Activated T-helper 2 cell treated with anti-CD3 and anti-CD28 coated beads, Interferon-gamma antibody, Interleukin-2, Interleukin-4, amounts not matched to agents 10 μg/mL and 5 μg/mL and 100 μg/mL, durations not matched to agents 14 hours and 24 hours and 36 hours (primary cell): ENCODE measurements at places on chromosomes 7 and 10.

GRCh38 chr10:34612446-34612845 is 202.7 kb downstream of the PARD3 start:
- no peak for DNase-seq

GRCh38 chr7:150580638-150581394 is 13.6 kb downstream of the GIMAP4 start:
- no peak for DNase-seq

- DNase-seq = no peak
Measured at GRCh38 chr7:356087-356486, 66.1 kb downstream of the FOXL3 start.

GRCh38 chr7:11492307-11492706 is 339.7 kb downstream of the THSD7A start:
- DNase-seq = no peak

DNA sequence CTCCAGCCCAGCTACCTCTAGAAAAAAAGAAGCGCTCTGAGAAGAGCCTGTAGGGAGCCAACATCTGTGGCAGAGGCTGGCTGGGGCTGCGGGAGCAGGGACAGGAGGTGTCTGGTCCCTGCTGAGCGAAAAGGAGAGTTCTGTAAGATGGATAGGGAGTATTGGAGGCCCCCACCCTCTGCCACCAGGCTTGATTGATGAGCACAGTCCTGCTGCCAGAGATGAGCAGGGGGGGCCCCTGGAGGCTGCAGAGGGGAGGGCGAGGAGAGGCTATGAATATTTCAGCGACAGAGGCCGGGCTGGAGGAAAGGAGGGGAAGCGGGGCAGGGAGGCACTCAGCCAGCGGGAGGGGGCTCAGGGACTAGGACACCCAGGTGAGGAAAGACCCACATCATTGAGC is 44.5 kb upstream of the HSPB1 start:
- no peak for DNase-seq

DNA sequence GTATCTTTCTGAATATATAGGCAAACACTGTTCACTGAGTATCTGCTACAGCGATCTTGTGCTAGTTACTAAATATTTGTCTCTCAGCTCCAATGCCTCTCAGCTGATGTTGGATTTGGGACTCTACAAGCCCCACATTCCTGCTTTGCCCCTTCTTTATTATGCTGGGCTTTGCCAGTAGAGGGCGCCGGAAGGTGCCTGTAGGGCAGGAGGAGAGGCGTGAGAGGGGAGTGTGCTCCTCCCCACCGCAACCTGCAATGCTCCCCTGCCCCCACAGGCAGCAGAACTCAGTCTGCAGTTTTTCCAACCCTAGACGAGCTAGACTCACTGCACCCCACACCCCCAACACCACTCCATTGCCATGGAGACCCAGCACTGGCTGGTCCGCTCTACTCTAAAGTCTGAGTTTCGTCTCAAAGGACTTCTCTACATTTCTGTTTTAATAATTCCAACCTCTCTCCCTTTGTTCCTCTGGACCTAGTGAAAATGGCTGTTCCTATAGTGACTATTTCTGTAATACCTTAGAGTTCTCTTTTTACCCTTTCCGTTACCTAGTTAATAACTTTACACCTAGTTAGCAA is 337.6 kb downstream of the CCSER2 start:
- no peak for DNase-seq

DNA sequence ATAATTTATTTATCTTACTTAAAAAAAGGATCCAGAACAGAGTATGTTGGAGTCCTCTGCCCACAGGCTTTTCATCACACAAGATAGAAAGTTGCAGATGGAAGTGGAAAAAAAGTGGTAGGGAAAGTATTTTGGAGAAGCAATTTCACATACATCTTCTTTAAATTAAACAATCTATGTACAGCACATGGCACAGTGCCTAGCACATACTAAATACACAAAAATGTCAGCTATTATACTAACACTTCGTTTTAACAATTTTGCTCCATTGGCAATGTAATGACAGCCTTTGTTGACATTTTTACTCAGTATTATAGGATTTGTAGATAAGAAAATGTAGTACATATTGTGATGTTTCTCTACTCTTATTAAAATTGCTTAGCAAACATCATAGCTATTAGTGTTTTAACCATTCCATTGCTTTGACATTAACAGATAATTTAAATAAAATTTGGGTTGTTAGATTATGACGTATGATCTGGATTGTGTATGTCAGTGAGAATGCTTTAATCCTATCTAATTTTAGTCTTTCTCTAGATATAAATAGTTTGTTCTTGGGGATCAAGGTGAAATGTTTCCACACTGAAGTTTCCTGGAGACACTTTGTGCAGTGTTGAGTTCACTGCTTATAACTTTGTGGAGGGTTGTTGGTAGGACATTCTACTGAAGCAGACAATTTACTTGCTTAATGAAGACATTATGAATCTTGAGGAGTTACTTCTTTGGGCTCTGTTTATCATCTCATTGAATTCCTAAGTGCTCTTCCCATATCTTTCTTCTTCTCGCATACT is 202.8 kb upstream of the DKK1 start:
- no peak for DNase-seq

- no peak for DNase-seq
Measured at GRCh38 chr7:148222721-148223120, 367.8 kb upstream of the C7orf33 start.

GRCh38 chr10:56496186-56496486 is 135.1 kb upstream of the ZWINT start:
- no peak for DNase-seq

DNA sequence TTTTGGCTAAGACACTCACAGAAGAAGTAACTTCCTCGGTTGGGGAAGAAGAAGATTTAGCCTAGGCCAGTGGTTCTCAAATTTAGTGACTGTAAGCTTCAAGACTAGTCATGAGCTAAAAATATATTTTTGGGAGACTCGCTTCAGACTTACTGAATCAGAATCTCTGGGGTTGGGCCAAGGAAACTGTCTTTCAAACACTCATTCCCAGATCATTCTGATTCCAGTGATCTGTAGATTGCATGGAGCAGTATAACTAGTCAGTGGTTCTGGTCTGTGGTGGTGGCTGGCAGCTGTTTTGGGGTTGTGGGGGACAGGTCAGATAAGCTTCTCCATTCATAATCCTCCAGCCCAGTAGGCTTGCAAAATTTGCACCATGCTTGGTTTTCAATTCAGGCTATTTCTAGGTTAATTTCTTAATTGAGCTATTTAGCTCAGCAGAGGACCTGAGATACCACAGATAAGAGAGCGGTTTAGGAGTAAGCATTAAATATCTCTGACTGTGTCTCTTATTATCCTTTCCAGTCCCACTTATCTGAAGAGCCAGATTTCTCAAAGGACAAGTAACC is 3.8 kb upstream of the KAT6B start:
- no peak for DNase-seq

DNA sequence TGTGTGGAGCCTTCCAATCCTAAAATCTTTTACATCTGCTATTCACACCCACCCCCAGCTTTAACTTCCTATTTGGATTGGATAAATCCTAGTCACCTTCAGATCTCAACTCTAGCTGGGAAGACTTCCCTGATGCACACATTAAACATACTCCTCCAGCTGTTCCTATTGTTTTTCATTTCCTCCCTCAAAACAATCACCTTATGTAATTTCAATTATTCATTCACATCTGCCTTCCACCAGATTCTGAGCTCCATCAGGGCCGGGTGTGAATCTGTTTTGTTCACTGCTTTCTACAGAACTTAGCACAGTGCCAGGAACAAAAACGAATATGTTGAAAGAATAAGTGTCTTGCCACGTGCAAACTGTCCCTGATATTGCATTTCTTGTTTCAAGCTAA is 497.4 kb downstream of the PLXDC2 start:
- no peak for DNase-seq

DNA sequence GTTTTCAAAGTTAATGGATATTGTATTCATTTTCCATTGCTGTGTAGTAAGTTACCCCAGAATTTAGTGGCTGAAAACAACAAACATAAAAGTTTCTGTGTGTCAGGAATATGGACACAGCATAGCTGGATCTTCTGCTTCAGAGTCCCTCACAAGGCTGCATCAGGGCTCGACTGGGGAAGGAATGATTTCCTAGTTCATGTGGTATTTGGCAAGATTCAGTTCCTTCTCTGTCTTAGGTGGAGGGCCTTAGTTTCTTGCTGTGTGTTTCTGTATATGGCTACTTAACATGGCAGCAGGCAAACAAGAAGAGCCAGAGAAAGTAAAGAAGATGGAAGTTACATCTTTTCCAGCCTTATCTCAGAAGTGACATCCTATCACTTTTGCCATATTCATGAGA is 51.1 kb downstream of the TPST1 start:
- no peak for DNase-seq

GRCh38 chr10:71482620-71483019 is 85.9 kb downstream of the CDH23 start:
- DNase-seq = no peak

DNA sequence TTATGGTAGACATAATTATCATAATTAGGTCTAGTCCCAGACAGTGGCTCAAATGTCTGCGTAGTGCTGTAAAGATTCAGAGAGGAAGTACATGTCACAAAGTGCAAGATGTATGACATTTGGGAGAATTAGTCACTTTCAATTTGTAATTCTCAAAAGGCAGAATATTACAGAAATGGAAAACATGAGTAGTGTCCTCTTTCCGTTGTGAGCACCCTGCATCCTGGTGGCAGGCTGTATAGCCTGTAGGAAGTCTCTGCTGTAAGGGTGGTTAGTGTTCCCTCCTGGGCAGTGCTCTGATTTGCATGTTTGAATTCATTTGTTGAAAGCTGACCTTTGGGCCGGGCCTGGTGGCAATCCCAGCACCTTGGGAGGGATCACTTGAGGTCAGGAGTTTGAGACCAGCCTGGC is 17.0 kb downstream of the CDK14 start:
- no peak for DNase-seq
